ENCODE measurements at places on chromosomes 5 and 9. TPM values are rescaled to one million over a fixed set of nuclear protein-coding genes. Genes with fewer than 3 reads are reported as not detected.
A peak's percentile ranks its signal among the peaks of the same experiment; 100 is the strongest.

Gene LHFPL2
- total RNA-seq = 75.7 TPM

DNA sequence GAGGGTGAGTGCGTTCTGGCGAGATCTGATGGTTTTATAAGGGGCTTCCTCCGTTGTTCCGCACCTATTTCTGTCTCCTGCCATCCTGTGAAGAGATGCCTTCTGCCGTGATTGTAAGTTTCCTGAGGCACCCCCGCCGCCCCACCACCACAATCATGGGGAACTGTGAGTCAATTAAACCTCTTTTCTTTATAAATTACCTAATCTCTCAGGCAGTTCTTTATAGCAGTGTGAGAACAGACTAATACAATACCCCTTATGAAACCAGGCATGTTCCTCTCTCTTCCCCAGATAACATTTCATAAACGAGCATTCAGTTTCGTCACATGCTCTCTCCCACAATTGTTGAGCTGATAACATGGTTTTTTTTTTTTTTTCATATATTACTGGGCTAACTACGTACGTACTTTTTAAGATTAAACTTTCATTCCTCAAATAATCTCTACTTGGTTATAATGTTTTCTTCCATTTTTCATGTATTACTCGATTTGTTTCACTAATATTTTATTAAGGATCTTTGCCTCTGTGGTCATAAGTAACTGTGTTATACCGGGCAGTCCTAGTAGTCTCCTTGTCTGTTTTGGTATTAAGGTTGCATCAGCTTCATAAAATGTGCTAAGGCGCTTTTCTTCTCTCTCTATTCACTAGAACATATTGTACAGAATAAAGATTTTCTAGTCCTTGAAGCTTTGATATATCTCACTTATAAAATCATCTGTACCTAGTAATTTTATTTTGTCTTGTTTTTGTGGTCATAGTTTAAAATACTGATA, 64.9 kb upstream of the MVB12B start:
- no peak for DNase-seq

DNA sequence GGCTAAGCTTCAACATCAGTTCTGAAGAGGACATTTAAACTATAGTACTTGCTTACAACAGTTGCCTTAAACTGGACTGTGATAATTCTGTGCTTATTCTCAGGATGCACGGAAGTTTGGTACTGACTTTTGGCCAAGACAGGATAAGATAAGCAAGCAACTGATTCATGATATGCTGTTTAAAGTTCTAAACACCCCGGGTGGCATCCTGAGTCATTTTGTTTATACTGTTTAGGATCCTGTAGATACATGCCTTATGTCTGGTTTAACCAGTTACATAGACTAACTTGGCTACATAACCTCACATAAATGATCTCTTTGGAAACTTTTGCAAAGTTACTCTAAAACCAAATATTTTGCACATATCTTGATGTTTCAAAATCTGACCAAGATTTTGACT, 95.9 kb downstream of the CDH9 start:
- peak; percentile 14 for DNase-seq

- no peak for DNase-seq
Observed at GRCh38 chr5:50717651-50718050, 51.2 kb downstream of the PARP8 start.

- no peak for DNase-seq
Observed at GRCh38 chr5:137995749-137996128, 37.1 kb downstream of the FAM13B start.

DNA sequence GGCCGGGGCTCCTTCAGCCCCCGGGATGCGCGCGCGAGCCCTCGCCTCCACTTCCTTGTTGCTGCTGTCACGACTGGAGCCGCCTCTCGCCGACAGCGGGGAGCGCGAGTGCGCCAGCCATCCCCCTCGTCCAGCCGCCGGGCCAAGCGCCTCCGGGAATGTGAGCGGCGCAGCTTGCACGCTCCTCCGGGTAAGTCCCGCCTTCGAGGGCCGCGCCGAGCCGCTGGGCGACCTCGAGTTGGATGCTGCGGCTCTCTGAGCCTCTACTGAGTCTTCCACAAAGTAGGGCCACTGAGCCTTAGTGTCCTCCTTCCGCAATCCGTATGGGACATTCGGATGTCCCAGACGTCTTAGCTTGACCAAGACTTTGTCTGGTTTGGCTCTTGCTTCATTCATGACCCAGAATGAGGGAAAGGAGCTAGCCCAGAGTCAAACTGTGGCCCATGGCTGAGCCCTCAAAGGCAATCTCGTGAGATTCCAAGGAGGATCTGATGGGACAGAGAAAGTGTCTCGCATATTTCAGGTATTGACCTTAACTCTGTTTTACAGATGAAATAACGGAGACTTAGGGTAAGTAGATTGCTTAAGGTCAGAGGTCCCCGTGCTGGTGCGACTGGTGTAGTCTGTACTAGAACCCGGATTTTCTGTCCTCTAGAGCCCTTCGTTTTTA, 586 bp downstream of the HMGXB3 start:
- DNase-seq = no peak

- DNase-seq = no peak
Observed at GRCh38 chr9:36845844-36846243, 188.2 kb downstream of the PAX5 start.

DNA sequence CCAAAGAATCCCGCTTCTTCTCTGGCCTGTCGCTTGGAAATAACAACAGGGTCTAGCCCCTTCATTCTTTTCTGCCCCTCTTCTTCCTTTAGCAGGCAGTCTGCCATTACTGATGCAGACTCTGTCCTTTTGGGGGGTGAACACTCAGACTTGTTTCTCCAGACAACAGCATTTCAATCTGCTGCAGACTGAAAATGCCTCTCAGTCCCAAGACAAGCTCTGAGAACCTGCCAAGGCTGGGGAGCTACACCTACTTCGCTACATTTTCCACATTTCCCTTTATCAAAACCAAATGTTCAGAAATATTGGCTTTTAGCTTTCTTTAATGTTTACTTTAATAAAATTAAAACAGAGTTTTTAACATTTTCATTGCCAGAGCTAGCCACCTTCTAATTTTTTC, 152.4 kb downstream of the MPDZ start:
- peak; percentile 65 for DNase-seq
